ENCODE measurements at places on chromosomes 1 and 21.

DNA sequence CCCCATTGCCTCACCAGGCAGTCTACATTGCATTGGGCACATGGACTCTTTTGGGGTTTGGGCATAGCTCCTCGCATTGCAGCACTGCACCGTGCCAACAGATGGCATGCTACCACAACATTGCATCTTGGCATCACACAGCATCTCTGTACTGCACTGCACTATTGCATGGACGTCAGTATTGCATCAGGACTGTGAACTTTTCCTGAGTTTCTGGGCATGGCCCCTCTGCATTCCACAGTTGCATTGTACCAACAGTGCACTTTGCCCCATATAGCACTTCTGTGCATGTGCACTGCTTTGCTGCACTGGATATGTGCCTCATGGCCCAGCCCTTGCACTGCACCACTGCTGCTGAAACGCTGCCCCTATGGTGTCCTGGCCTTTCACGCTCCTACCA is 9.6 kb downstream of the PTPRU start:
- peak; percentile 57 for DNase-seq

DNA sequence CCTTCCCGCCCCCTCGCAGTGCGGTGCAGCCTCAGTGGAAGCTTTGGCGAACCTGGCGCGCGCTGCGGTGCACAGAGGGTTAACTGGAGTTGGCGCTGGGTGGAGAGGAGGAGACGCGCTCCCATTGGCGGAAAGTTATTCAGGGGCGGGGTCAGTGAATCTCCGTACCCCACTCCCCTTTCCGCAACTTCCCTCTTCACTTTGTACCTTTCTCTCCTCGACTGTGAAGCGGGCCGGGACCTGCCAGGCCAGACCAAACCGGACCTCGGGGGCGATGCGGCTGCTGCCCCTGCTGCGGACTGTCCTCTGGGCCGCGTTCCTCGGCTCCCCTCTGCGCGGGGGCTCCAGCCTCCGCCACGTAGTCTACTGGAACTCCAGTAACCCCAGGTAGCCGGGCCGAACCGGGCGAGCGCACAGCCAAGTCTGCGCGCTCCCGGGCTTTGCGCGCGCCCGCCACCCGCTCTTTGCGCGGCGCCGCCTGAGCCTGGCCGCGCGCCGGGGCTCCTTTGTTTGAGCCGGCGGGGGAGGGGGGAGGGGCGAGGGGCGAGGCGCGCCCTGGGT is at the start of gene EFNA4:
TSS of gene EFNA4 (plus strand) at position 191 of the 561 bp plus-strand sequence. CDS start at position 275, 84 bp downstream.
- DNase-seq = peak; percentile 83

- no peak for DNase-seq
These were observed 199.6 kb upstream of the SGIP1 start for GRCh38 chr1:66334318-66334717.

- DNase-seq = no peak
These were observed 151.9 kb downstream of the CASZ1 start for GRCh38 chr1:10644307-10645128.

DNA sequence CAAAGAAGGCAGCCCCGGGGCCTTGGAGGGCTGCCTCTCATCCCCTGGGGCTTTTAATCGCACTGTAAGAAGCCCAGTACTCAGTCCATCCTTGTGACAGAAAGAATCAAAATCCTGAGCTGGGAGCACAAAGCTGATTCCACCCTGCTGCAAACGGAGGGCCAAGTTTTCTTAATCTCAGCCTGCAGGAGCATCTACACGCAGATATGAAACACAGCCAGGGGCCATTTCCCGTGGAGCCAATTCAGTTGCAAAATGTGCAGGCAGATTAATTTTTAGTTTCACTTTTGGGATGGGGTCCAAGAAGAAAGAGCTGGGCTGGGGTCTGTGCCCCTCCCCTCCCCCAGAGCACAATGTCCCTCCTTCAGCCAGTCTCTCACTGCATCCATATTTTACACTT is 4.4 kb downstream of the LYPD8 start:
- DNase-seq = no peak

DNA sequence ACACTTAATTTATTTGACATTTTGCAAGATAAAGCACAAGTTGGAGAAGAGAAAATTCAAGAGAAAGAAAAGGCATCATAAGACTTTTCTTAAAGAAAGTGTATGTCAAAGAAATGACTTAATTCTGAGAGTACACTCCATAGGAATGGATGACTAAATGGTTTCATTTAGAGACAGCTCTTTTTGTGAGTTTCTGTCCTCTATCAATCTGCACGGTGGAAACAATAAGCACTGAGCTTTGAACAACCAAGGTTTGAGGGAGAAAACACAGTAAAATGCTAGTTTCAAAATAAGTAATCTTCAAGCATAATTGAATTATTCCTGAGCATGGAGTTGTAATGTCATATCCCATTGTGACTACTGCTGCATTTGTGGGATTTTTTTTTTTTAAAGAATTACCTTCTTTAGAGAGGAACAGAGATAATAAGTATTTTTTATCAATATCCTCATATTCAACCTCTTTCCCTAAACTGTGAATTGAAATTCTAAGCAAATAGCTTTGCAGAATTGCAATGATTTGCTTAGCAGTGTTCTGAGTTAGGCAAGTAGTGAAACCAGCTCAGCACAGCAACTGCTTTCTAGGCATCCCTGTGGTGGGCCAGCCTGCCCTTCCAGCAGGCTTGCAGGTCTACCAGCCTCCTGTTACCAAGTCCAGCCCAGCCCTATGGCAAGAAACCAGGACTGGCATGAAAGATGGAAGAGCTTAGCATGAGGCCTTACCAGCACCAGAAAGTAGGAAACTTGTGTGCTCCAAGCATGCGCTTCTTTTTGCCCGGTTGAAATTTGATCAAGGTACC is 38.2 kb downstream of the KCNJ6 start:
- no peak for DNase-seq

DNA sequence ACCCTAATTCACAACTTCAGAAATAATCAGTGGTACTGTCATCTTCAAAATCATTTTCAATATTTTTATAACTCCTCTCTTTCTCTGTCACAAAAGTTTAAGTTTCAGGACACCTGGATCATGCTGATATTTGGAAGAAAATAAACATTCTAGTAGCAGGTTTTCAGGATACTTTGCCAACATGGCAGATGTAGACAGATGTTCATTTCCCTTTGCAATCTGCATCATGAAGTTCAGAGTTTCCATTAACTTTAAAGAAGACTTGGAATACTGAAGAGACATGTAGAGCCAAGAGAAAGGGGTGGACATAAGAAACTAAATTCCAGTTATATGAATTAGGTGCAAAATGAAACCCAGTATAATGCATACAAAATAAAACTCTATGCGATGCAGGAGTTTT is 218.1 kb downstream of the USH2A start:
- DNase-seq = no peak

DNA sequence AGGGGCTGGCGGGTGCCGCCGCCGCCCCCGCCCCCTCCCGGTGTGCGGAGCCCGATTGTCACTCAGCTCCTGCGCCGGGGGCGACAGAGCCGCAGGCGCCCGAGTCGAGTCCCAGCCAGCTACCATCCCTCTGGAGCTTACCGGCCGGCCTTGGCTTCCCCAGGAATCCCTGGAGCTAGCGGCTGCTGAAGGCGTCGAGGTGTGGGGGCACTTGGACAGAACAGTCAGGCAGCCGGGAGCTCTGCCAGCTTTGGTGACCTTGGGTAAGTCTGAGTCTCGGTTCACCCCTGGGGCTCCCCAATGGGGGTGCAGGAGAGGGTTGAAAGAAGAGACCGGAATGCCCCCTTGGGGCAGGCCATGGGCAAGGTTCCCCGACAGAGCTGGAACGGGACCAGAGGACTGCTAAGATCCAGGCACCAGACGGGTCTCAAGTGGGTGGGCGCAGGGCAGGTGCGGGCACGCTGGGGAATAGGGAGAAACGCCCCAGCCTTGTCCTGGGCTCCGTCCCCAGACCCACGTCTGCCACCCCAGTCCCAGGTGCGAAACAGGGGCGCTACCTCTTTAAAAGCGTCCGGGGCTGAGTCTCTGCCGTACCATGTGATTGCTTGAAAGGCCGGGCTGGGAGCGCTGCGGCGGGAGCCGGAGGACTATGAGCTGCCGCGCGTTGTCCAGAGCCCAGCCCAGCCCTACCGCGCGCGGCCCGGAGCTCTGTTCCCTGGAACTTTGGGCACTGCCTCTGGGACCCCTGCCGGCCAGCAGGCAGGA is at the start of gene ADORA1:
TSS of gene ADORA1 (plus strand) at position 61 of the 765 bp plus-strand sequence. CDS start 1,116 bp downstream, outside the sequence.
- peak; percentile 74 for DNase-seq

DNA sequence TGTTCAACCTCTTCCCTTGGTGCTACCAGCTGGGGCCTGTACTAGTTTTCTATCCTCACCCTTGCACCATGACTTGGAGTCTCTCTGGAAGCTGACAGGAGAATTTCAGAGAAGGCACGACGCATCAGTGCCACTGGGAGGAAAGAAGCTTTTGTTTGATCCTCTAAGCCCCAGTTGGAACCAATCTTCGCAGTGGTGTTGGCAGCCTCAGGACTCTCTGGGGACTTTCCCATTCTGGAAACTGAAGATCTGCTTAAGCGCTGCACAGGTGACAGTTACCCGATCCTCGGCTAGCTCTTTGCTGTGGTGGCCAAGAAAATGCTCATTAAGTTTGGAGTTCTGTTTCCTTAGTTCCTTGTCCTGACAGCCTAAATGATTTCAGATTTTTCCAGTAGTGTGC is 222.3 kb downstream of the RHOU start:
- no peak for DNase-seq

GRCh38 chr1:167738158-167738557 is 16.4 kb downstream of the MPZL1 start:
- no peak for DNase-seq

GRCh38 chr1:1565340-1565739 is 9.3 kb downstream of the SSU72 start:
- DNase-seq = no peak

DNA sequence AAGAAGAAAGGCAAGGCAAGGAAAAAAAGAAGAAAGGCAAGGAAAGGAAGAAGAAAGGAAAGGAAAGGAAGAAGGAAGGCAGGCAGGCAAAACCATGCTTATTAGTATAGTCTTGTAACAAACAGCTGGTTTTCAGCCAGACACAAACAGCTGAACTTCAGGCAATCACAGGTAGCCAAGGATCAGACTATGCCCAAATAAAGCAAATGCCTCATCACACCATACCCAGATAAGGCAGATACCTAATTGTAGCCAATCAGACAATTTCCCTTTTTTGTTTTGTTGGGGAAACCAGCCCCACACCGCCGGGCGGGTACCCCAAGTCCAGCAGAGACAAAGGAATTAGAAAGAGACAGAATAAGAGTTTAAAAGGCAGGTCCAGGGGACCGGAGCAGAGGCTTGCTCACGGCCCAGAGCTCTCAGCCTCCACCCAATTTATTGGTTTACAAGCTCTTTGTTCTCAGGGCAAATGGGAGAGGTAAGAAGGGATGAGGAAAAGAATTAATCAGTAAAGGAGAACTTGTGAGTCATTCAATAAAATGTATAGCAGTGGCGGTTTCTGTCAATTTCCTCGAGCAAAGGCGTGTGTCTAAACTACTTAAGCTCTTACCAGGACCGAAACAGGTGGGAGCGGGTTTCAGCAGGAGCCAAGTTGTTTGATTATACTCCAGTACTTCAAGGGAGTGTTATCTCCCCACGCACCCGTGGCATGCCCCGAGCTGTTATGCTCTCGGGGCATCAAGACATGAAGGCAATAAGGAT is 886.8 kb downstream of the KCNT2 start:
- DNase-seq = no peak

DNA sequence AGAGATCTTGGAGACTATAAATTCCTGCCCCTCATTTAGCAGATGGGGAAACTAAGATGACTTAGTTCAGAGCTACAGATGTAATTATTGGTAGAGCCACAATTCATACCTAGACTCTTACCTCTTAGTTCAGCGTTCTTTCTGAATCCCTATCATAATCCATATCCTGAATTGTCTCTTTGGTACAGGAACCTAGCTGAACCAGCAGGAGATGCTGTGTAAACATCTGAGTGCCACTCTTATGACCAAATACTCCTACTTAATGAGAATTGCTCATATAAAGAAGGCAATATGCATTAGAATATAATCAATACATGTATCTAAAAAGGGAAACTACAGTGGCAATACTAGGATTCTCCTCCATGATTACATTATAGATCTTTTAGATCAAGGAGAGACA is 459.0 kb downstream of the SIPA1L2 start:
- DNase-seq = no peak

DNA sequence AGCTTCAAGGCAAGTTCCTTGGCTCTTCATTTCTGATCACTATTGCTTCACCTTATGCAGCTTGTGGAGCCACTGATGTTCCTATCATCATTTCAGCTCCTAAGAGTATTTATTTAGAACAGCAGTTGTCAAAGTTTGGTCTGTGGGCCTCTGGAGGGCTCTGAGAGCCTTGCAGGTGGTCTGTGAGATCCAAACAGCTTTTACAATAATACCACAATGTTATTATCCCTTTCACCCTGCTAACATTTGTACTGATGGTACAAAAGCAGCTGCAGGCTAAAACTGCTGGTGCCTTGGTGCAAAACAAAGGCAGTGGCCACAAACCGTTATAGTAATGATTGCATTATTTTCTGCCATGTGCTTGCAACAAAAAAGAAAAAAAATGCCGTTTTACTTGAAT is 33.8 kb downstream of the PATJ start:
- DNase-seq = no peak

DNA sequence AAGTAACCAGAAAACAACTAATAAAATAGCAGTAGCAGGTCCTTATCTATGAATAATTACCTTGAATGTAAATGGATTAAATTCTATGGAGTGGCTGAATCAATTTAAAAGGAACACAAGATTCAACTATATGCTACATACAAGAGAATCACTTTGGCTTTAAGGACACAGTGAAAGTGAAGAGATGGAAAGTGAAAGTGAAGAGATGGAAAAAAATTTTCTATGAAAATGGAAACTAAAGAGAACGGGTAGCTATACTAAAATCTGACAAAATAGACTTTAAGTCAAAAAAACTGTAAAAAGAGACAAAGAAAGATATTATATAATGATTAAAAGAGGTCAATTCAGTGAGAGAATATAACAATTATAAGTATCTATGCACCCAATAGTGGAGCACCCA is 54.7 kb downstream of the C1orf185 start:
- no peak for DNase-seq

DNA sequence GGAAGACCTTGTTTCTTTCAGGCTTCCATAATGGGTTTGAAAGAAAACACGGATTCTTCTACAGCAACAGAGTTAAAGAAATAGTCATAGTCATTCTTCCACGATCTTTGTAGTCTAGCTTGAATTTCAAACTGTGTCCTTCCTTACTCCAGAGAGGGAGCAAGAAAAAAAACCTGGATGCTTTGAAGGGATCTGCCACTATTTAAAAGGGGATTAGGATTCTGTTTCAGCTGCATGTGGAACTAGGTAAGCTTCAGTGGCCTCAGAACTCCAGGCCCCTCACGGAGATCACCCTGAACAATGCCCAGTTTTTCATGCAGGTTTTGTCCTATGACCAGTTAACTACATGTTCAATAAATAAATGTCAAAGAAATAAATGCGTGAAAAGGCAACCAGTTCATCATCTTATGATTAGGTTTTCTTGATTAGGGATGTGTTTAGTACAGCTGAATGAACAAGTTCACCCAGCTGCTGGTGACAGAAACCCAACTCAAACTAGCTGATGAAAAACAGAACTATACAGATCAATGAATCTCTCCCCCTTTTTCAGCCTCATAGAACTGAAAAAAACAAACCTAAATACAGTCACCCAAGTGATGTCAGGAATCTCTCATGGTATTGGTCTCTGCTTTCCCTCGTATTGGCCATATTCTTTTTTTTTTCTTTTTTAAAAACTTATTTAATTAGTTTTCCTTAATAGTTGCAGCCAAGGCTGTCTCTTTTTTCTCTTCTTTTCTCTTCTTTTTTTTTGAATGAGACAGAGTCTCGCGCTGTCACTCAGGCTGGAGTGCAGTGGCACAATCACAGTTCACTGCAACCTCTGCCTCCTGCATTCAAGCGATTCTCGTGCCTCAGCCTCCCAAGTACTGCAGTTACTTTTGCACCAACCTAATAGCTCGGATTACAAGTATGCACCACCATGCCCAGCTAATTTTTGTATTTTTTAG is 14.6 kb upstream of the MPZL1 start:
- no peak for DNase-seq

Data from frontal cortex (tissue), 4 donors.